NCI-H2171 (cell line): ENCODE measurements at places on chromosomes 12 and 14.

DNA sequence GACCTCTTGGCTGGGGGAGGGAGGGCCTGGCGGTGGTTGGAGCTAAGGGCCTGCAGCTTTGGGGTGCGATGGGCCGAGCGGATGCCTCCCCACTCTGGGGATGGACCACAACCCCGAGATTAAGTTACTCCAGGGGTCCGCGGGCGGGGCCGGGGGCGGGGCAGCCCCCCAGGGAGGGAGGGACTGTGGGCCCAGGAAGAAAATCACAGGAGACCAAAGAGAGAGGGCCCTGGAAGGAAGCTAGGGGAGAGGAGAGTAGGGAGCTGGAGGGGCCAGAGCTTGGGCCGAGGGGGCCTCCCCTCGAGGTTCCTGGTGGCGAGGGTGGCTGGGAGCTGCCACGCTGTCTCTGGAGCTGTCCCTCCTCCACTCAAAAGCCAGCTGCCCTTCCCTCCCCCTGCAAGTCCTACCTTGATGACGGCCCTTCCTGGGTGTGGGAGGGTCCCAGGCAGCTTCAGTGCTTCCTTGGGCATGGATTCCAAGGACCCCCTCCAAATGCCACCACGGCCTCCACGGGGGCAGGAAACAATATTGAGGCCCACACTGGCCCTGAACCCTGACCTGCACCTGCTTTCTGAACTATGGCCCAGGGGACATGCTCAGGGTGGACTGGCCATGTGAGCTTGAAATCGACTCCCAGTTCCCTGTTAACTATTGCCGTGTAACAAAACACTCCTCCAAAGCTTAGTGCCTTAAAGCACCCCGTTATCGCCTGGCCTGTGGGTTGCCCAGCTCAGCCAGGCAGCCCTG lies 610 bp upstream of the NUDT14 start:
- no peak for DNase-seq

GRCh38 chr12:21888276-21888863 lies 52.9 kb downstream of the ABCC9 start:
- DNase-seq: no peak

DNA sequence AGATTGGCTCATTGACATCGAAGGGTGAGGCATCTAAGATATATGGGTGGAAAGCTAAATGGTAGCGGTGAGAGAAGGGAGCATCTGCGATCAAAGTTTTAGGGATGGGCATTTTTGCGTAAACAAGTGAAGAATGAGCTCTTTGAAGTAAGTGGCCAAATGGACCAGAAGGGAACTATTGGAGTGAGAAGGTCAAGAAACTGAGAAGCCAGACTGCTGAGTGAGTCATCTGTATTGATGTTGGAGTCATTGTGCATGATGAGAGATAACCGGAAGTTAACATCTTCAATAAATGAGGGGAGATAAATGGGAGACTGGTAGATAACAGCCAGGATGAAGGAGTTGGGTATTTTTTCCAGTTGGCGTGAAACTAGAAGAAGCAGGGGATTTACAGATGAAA lies 271.9 kb upstream of the PDE3A start:
- no peak for DNase-seq

GRCh38 chr12:1881301-1881700 lies 37.2 kb downstream of the CACNA2D4 start:
- DNase-seq: no peak

DNA sequence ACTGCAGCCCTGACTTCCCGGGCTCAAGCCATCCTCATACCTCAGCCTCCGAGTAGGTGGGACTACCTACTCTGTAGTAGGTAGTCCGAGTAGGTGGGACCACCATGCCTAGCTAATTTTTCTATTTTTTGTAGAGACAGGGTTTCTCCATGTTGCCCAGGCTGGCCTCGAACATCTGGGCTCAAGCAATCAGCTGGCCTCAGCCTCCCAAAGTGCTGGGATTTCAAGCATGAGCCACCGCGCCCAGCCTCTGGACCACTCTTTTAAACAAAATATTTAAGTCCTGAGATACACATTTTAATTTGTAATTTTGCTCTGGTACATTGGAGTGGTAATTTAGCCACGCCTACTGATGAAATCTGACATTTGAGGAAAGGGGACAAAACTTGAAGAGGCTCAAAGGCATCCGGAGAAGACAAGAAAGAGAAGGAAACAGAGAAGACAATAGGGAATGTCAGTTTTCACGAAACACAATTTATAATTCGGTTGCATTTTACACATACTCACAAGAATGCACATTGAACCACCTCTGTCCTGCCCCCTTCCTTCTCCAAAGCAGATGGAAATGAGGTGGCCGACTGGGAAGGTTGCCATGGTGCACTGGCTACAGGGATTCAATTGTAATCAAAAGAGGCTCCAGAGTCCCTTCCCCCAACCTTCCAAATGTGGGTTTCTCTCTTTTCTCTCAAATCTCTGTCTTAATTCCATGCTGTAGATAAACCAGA lies 9.7 kb upstream of the TUBA1A start:
- DNase-seq: peak; percentile 43

- DNase-seq: no peak
Observed at GRCh38 chr14:49427117-49427516, 159.1 kb downstream of the RPS29 start.

GRCh38 chr12:68376901-68377300 lies 44.7 kb upstream of the MDM1 start:
- no peak for DNase-seq

DNA sequence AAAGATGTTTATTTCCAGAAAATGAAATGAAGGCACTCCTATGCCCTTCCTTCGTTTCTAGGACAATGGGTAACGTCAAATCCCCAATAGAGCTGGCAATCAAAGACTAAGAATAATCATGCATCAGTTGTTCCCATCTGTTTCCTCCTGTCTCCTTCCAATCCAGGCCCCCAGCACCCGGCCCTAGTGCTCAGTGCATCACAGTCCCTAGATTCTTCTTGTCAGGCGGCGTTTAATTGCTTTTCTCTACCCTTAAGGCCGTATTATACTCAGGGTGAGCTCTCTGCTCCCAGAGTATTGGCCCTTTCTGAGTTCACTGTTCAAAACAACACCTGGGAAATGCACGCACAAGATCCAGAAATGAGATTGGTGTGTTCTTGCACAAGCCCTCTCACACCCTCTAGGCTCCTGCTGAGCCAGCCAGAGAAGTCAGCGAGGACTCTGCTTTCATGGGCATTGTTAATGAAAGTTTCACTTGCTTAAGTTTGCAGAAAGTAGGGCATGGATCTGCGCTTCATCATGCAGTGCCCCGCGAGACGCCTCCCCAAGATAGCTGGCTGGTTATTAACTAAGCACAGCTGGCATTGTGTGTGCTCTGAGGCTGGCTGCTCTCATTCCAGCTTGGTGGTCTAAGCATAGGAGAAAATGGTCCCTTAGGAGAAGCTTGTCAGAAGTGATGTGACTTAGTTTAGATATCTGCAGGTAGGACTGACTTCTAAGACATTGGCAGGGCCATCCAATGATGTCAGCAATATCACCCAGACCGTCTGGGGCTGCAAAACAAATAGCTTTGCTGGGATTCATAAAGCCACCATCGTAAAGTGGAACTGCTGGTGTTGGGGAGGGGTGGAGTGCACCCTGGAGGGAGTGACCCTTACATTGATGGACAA lies 28.7 kb downstream of the CRACR2A start:
- DNase-seq: peak; percentile 76

GRCh38 chr12:47221256-47222023 lies 141.7 kb upstream of the AMIGO2 start:
- DNase-seq: no peak

DNA sequence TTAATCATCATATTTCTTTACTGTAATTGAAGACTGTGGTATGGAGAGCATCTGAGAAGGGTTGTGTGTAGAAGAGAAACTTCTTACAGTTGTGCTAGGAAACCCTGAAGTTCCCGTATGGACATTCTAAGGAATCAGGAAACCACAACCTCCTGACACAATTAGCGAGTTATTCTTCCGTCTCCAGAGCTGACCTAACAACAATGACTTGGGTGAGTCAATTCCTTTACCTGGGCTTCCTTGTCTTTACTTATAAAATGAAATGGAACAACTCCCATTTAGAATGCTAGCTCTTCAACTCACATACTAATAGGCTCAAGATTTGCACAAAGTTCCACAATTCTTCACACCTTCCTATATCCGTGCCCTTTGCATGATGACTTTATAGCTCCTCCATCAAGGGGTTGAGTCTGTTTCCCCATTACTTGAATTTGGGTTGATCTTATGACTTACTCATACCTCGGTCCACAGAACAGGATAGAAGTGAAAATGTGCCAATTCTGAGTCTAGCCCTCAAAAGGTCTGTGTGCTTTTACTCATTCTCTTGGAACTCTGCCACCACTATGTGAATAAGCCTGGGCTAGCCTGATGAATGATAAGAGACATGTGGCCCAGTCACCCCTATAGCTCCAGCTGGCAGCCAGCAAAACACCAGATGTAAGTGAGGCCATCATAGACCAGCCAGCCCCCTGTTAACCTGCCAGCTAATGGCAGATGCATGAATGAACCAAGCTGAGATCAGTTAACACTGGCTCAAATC lies 459.4 kb downstream of the ETNK1 start:
- DNase-seq: peak; percentile 88

DNA sequence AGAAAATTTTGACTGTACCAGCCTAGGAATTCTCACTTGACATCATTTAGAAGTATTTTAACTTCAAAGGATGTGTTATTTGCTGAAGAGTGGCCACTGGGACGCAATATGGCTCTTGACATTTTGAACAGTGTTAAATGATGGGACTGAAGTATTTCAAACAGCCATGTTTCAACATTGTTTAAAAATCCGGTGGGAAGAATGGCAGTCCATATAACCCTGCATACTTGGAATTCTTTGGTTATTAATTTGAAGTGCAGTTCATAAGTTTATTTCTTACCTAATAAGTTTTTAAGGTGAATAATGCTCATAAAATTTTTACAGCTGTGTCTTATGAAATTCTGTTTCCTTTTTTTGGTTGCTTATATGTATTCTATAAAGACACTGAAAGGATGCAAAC lies 8.3 kb downstream of the TMTC2 start:
- no peak for DNase-seq

- no peak for DNase-seq
Observed at GRCh38 chr14:54593860-54594259, 26.9 kb downstream of the SAMD4A start.

- DNase-seq: no peak
Observed at GRCh38 chr14:71107921-71108320, 200.7 kb downstream of the PCNX1 start.

GRCh38 chr12:98530068-98530467 lies 14.7 kb downstream of the TMPO start:
- no peak for DNase-seq

DNA sequence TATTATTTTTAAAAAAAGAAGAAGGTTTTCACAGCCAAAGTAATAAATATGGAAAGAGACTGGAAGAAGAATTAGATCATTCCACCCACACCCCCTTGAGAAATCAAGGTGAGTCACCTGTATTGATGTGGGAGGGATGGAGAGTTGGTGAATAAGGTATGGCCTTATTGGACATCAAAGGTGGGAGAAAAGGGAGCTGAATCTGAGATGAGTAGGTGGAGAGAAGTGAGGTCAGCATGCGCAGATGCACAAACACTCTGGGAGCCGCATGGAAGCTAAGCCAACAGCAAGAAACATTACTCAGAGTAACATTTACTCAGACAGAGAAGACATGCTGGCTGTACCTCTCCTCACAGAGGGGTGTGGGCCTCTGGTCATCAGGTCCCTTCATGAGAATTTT lies 113.1 kb upstream of the FOXG1 start:
- DNase-seq: no peak

DNA sequence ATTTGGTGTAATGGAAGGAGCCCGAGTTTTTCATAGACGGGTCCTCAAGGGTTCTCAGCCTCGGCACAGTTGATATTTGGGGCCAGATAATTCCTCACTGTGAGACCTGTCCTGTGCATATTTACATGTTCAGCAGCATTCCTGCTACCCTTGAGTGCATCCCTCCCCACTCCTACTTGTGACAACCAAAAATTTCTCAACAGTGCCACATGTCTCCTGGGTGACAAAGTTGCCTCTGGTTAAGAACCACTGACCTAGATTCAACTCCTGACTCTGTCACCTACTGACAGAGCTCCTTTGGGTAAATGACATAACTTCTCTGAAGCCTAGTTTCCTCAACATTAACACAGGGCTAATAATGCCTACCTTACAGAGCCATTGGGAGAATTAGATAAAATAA lies 60.4 kb downstream of the TTC9 start:
- no peak for DNase-seq

DNA sequence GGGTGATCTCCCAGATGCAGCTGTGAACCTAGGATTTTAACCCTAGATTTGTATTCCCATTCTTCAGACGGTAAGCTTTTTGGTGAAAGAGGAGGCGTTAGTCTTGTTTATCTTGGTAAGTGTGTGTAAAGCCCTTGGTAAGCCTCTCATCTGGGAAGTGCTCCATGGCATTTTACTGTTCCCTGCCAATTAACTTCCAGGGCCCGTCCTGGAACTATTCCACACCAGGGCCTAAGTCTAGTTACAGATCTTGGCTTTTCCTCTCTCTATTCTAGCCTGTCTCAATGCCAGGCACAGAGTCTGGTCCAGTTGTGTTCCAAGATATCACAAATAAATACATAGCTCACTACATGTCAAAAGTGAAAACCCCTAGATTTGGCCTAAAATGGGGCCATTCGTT lies 42.4 kb downstream of the YEATS4 start:
- DNase-seq: no peak

- DNase-seq: no peak
Observed at GRCh38 chr12:71610031-71610795, 53.4 kb downstream of the ZFC3H1 start.

DNA sequence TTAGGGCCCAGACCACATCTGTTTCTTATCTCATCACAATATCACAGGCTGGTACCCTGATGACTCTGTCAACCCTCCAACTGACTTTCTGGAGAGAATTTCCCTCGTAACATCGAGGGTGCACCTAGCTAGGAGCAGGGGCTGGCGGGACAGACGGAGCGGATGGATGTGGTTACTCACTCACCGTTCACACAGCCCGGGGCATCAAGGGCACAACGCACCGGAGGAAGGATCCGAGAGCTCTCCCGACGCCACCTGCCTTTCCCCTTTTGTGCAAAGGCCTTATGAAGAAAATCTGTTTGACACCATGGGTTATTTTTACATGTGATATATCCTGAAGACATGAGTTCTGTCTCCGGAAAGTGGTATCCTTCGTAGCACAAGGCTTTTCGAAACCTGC lies 31.4 kb downstream of the SLC15A4 start:
- no peak for DNase-seq
